SK-N-MC (cell line): ENCODE measurements at places on chromosomes 11 and 22.

DNA sequence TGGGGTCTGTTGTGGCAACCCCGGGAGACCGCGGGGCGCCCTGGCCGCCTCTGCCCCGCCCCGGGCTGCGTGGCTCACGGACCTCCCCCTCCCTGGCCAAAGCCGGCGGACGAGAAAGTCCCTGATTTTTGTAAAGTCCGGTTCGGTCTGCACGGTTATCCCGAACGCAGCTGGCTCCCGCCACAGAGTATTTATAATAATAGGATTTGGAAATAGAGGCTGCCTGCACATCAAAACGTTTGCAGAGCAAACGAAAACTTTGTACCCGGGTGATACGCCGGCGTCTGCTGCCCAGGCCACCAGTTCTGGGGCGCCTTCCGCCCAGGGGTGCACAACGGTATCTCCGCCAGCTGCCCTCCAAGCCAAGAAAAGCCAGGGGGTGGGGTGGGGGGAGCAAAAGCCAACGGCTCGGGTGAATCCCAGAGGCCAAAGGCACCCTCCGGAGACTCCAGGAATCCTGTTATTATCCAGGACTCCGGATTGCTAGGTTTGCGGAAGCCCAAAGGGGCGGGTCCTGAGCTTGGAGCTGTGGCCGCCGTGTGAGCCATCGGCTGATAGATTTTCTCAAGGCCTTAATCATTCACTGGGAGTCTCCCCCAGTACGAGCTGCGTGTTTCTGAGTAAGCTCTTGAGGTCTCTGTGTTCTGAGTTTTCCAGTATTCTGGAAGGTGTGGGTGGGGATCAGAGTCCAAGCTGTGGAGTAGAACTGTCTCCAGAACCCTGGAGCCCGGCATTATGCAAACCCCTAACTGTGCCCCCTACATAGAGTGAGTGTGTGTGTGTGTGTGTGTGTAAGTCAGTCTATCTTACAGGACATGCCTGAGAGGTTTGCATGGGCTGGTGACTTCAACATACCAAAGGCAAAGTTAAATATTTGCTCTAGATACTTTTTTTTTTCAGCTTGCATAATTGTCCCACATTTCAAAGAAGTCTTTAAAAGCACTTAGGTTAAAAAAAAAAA, 673 bp upstream of the SHANK2 start:
- DNase-seq: no peak

DNA sequence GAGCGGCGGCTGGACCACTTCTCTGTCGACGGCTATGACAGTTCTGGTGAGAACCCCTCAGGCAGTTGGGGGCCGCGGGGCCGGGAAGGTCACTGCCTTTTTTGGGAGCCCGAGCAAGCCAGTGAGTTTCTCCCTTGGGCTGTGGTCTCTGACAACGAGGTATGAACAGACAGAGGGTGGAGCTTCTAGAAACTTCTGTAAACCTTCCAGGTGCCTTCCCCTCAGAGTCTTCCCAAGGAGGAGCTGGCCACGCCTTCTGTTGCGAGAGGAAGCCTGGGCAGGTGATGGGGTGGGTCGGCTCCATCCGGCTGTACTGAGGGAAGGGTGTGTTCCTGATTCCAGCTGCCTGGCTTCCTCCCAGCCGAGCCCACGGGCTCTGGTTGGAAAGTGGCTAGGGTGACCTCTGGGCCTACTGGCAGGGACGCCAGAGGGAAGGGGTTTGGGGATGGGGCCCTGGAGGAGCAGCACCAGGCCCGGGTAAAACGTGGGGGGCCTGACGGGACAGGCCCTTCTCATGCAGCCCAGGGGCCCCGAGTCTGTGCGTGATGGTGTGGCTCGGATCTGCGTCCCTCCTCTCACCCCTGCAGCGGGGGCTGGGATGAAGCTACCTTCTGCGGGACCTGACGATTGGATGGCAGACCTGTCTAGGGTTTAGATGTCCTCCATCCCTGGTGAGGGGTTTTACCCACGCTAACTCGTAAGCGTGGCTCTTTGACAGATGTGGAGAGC, 110.8 kb downstream of the KCNQ1OT1 start:
- no peak for DNase-seq

GRCh38 chr11:74680703-74681531, 50.3 kb downstream of the CHRDL2 start:
- no peak for DNase-seq

DNA sequence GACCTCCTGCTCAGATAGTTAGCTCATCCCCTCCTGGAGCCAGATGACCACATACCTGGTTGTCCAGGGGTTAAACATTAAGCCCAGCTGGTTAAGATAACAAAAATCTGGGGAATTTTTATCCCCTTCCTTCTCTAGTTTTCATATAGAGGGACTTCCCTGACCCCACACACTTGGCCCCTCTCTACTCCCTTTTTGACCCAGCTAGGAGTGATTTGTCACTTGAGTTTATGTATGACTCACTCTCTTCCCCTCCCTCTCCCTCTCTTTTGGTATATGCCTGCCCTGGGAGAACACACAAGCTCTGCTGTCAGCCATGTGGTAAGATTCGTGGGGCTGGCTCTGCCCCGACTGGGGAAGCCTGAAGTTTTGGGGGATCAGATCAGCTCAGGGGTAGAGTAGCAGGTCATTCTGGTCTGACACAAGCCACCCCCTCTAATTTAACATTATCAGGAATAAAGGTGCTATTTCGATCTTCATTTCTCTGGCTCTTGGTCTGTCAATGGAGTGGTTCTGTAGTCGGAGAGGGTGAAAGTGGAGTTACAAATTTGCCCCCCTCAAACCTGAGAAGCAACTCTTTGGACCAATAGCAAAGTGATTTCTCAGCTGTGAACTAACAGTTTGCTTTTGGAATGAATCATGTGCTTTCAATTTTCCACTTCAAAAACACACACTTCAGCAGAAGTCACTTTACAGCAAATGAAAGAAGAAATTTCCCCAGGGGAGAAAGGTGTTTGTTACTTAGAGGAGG, 415.3 kb upstream of the CADM1 start:
- no peak for DNase-seq

- DNase-seq: no peak
These were observed 46.2 kb downstream of the WNT11 start for GRCh38 chr11:76159983-76160661.

- DNase-seq: no peak
These were observed 911 bp downstream of the FGF19 start for GRCh38 chr11:69702769-69703452.

DNA sequence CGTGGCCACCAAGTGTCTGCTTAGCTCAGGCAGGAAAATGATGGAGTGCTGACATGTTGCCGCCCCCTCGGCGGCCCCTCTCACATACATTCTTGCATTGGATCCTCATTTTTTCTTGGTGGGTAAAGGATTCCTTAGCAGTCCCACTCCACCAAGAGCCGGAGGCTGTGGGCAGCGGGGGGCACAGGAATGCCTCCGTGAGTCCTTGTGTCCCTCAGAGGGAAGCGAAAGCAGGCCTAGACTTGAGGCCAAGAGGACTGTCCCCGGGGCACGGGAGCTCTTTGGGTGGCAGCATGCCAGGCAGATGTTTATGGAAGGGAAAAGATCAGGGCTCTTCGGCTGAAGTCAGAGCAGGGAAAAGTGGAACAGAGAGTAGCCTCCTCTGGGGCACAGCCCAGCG, 21.6 kb downstream of the LRFN4 start:
- DNase-seq: no peak

- DNase-seq: no peak
These were observed 9.4 kb upstream of the FBLN1 start for GRCh38 chr22:45493286-45493771.
